CMK (cell line): ENCODE measurements at places on chromosomes 11 and 22.

GRCh38 chr11:8459711-8460399 is 134.2 kb downstream of the STK33 start:
- no peak for DNase-seq

DNA sequence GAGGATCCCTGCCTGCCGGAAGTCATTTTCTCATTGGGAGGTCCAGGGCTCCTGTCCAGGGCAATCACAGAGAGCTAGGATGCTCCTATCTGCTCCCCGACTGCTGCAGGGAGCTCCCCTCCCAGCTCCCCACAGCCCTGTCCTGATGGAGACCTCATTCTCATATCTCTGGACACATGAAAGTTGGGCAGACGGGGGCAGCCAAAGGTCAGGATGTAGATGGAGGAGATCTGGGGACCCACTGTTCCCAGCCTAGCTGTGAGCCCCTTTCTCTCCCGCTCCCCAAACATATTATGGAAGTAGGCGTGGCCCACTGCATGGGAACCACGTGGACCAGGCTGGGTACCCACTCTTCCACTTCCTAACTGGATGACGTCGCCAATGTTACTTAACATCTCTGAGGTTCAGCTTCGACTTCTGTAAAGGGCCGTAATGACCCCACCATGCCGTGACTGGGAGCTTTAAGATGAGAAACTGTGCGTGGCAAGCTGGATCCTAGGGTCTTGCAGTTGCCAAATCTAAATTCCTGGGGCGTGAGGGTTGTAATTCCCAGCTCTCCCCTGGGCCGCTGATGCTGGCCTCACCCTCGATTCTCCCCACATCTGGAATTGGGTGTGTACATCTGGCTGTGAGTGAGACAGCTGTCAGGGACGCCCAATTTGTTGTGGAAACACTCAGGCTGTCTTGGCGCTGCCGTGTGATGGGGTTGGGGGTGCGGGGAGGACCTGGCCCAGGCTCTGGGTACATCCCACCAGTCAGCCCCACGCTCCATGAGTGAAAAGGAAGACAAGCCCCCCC is 1.8 kb downstream of the CDC42EP2 start:
- no peak for DNase-seq

- no peak for DNase-seq
Observed at GRCh38 chr11:10490398-10491241, 35.6 kb downstream of the AMPD3 start.

DNA sequence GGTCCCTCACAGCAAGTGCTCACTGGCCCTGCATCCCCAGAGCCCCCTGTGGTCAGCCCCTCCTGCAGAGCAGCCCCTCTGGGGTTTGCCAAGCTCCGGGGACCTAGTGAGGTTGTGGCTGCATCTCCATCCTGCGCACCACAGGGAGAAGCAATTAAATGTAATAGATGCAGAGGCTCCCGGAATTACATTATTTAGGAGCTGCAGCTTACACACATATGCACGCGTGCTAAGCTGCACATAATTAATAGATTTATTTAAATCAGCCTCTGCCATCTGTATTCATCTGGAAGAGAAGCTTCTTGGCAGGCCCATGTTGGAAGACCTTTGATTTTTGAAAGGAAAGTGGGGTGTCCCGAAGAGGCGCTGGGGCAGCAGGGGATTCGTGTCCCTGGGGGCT is 1271.5 kb downstream of the BRD1 start:
- no peak for DNase-seq

- DNase-seq, result no peak
Observed at GRCh38 chr11:8285228-8285627, 21.6 kb upstream of the LMO1 start.

- DNase-seq, result no peak
Observed at GRCh38 chr11:82462608-82463242, 270.9 kb downstream of the FAM181B start.

DNA sequence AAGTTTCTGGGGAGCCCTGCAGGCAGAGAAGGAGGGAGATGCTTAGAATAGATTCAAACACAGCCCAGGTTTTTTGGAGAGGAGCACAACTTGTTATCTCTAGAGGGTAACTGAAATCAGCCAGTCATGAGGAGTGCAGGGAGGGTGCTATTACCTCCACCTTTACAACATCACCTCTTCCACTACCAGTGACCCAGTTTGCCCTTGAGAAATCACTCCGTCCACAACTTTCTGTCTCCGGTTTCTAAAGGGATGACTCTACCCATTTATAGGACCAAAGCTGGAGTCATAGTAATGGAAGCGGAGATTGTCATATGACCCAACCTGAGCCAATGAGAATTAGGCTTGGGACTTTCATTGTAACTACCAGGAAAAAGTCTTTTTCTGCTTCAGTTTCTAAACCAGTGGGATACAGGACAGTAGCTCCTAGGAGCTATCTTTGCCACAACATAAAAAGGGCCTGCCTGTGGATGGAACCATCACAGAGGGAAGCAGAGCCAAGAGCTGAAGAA is 131.2 kb upstream of the SERPIND1 start:
- no peak for DNase-seq
